Activated CD8-positive, alpha-beta memory T cell treated with anti-CD3 and anti-CD28 coated beads for 36 hours (primary cell): ENCODE measurements at places on chromosomes 2 and 18. TPM values are rescaled to one million over a fixed set of nuclear protein-coding genes. Genes with fewer than 3 reads are reported as not detected.

Gene PRKAG3
- not detected for total RNA-seq

Gene LYPD1
- not detected for total RNA-seq

Gene ADGRF3
- 3.9 TPM for total RNA-seq

Gene CD8A
- total RNA-seq = 433 TPM

Gene ARHGAP28
- not detected for total RNA-seq

Gene CPO
- total RNA-seq = not detected

Gene MDH1B
- 0.34 TPM for total RNA-seq

Gene NBAS
- total RNA-seq = 37.1 TPM

Gene PCARE
- not detected for total RNA-seq

Gene LRATD1
- total RNA-seq = not detected

Gene MYL12A
- total RNA-seq = 355 TPM

Gene GRB14
- total RNA-seq = not detected

Gene TACR1
- total RNA-seq = not detected

Gene SIX3
- 0.08 TPM for total RNA-seq

Gene MORN2
- total RNA-seq = 12.8 TPM

Gene RFX8
- 0.11 TPM for total RNA-seq

Gene FOXI3
- total RNA-seq = not detected

Gene MALL
- total RNA-seq = 0.65 TPM

Gene VSNL1
- total RNA-seq = not detected

Gene CRYGB
- total RNA-seq = not detected

Gene TGFA
- total RNA-seq = 0.11 TPM

Gene MYO5B
- total RNA-seq = not detected

Gene QPCT
- total RNA-seq = 5.5 TPM

Gene DPP4
- 24.3 TPM for total RNA-seq

Gene USP34
- 67.8 TPM for total RNA-seq

Gene HOXD13
- total RNA-seq = not detected

Gene SLC30A3
- total RNA-seq = 0.59 TPM

Gene CHST10
- total RNA-seq = 15.8 TPM

Gene REG3G
- total RNA-seq = not detected

Gene GPR75
- total RNA-seq = 2.2 TPM

Gene ZSWIM2
- not detected for total RNA-seq

Gene C2orf78
- not detected for total RNA-seq

Gene HOXD3
- not detected for total RNA-seq

Gene NAT8
- total RNA-seq = not detected

Gene AQP4
- total RNA-seq = not detected

Gene C2orf42
- total RNA-seq = 20.4 TPM

Gene SNORC
- total RNA-seq = 1.3 TPM

Gene ZEB2
- 35.0 TPM for total RNA-seq

Gene C1QL2
- not detected for total RNA-seq
